T follicular helper cell (primary cell): ENCODE measurements at places on chromosomes 13 and 19.

- DNase-seq, result no peak
Measured at GRCh38 chr19:1471010-1471514, 8.0 kb downstream of the C19orf25 start.

GRCh38 chr19:6652805-6653094 is 17.2 kb downstream of the TNFSF14 start:
- no peak for DNase-seq

GRCh38 chr19:20840371-20840770 is 64.3 kb downstream of the ZNF66 start:
- DNase-seq, result no peak

DNA sequence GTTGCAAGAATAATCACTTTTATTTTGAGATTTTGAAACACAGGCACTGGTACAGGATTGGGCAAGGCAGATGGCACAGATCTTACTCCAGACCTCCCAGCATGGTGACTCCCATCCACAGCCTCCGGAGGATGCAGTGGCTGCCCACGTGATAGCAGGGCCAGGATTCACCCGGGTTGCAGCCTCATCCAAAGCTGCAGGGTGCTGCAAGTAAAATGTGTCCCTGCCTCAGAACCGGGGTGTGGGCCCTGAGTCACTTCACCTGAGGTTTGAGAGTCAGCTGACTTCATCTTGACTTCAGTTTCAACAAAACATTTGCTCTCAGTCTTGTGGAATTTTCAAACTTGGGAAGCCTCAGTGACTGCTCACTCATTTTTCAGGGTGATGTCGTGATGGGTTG is 201.9 kb downstream of the FGF9 start:
- DNase-seq, result no peak

DNA sequence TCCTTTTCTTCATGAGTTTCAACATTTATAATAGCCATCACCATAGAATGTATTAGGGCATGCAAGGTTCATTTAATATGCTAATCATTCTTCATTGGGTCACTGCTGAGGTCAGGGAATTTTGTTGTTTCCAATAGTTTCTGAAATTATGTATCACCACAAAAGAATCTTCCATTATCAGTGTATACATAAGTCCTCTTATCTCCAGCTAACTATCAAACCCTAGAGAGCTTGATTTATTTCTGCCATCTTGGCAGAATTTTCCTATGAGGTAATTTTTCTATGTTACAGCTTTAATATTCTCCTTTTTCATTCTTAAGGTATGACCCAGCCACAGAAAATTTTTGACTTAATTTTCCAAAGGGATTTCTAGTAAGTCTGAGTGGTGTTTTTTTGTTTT is 415.0 kb upstream of the SLITRK1 start:
- no peak for DNase-seq

DNA sequence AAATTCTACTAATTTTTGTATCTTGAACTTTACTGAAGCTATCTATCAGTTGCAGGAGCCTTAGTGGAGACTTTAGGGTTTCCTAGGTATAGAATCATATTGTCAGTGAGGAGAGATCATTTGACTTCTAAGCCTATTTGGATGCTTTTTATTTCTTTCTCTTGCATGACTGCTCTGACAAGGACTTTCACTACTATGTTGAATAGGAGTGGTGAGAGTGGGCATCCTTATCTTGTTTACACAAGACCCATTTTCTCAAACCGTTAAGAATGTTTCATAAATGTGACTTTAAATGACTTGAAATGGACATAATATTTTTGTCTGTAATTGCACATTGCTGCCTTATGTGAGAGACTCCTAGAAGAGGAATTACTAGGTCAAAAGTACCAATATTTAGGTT is 17.9 kb upstream of the CSNK1A1L start:
- DNase-seq, result no peak

GRCh38 chr13:31207661-31208552 is 8.1 kb downstream of the B3GLCT start:
- no peak for DNase-seq
